Right cardiac atrium (tissue), 5 donors: ENCODE measurements at places on chromosomes 11 and 22.

GRCh38 chr11:10935015-10935559, 77.2 kb upstream of the ZBED5 start:
- DNase-seq, result no peak

DNA sequence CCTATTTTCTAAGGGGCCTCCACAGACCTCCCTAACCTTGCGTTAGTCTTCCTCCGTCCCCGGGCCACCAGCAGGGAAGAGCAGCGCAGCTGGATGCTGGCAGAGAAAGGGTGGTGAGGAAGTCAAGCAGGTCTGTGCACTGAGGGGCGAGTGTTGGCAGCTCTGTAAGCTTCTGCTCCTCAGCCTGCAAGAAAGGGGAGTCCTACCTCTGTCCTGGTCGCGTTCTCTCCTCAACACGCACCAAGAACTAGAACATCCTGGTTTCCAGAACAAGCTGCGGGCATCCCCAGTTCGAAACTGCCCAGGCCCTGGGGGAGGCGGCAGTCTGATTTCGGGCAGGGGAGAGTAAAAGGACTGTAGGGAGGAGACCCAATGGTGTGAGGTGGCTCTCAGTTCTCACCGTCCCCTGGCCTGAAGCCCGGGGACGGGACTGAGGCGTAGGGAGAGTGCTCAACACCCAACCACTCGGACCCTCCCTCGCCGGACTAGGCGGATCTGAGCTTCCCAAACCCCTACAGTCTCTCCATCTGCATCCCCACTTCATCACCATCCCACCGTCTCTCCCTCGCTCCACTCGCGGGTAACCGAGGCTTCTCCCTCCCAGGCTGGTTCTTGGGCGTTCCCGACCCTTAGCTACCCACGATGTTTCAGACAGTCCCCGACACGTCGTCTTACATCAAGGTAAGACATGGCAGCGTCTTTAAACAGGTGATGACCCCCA, 7.7 kb upstream of the FLI1 start:
- no peak for DNase-seq

DNA sequence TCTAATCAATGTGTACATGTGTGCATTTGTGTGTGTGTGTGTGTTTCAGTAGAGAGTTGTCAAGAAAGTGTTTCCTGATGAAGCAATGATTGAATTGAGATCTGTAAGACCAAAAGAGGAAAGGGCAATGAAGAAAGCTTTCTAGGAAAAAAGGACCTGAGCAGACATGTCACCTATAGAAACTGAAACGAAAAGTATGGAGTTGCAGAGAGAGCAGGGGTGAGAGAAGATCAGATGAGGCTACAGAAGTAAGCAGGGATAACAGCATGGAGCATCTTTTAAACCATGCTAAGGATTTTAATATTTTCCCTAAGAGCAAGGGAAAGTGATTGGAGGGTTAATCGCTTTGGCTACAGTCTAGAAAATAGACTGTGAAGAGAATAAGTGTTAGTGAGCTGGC, 1459.4 kb upstream of the TENM4 start:
- no peak for DNase-seq

GRCh38 chr11:93796441-93797231, 12.6 kb downstream of the MED17 start:
- no peak for DNase-seq

DNA sequence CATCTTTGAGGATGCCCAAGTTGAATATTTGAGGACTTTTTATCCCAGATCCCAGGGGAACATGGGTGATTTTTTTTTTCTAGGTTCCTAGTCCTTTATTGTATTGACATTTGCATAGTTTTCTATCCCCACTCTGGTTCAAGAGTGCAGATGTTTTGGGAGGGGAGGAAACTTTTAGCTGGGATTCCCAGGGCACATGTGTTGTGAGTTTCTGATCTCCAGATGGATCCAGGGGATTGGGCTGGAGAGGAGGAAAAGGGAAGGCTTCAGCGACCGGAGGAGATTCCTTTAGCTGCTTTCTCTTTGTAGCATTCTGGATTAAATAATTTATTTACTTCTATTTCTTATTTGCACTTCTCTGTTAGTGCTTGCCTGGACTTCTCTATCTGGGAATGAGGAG, 14.7 kb upstream of the SORL1-AS1 start:
- DNase-seq, result no peak

DNA sequence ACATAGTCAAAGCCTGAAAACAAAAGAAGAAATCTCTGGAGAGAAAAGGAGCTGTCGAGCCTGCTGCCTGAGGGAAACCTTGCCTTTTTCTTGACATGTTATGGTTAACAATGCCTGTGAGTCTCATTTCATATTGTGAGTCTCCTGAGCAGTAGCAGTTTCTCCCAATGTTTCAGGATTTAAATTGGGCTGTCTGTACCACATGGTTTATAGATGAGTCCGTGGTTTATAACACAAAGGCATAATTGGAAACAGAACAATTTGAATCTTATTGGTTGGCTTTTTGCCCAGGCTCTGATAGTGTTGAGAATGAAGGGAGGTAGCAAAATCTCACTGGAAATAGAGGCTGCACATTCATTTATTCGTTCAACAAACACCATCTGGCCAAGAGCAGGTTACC, 540.9 kb downstream of the RAB38 start:
- DNase-seq, result no peak
